Lung microvascular endothelial cell (primary cell): ENCODE measurements at places on chromosomes 2 and 18.

DNA sequence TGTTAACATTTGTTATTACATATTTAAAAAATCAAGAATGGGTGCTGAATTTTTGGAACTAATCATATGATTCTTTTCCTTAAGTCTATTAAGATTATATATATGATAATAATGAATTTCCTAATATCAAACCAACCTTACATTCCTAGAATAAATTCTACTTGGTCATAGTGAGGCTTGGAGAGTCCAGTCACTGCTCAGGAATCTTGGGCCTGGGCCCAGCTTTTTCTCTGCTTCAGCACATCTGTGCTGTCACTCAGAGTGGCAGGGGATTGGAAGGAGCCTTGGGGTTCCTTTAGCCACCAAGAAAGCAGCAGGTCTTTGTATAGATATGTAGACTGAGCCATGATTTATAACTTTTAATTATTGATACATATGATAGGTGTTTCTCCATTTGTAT, 19.9 kb upstream of the ZAP70 start:
- DNase-seq = no peak

- DNase-seq = no peak
Observed at GRCh38 chr18:4586731-4587130, 131.6 kb upstream of the DLGAP1 start.

- peak; percentile 61 for DNase-seq
Observed at GRCh38 chr2:189407281-189408209, 33.7 kb upstream of the WDR75 start.

DNA sequence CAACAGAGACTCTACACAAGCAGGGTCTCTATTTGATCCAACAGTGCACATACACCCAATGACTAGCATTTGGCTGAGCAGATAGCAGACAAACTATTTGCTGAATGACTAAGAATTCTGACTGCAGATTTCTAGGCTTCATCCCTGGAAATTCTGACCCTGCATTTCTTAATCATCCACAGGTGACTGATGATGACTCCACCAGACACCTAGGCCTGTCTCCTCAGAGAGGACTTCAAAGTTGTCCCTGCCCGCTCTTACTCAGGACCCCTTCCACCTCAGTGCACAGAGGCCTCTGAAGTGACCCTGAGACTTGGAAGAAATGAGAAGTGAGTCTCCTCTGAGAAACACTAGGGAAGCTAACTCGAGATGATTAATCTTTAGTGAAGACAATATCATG, 51.3 kb downstream of the SEPTIN10 start:
- no peak for DNase-seq
